ENCODE measurements at places on chromosomes 11 and 22.
A peak's percentile ranks its signal among the peaks of the same experiment; 100 is the strongest.

DNA sequence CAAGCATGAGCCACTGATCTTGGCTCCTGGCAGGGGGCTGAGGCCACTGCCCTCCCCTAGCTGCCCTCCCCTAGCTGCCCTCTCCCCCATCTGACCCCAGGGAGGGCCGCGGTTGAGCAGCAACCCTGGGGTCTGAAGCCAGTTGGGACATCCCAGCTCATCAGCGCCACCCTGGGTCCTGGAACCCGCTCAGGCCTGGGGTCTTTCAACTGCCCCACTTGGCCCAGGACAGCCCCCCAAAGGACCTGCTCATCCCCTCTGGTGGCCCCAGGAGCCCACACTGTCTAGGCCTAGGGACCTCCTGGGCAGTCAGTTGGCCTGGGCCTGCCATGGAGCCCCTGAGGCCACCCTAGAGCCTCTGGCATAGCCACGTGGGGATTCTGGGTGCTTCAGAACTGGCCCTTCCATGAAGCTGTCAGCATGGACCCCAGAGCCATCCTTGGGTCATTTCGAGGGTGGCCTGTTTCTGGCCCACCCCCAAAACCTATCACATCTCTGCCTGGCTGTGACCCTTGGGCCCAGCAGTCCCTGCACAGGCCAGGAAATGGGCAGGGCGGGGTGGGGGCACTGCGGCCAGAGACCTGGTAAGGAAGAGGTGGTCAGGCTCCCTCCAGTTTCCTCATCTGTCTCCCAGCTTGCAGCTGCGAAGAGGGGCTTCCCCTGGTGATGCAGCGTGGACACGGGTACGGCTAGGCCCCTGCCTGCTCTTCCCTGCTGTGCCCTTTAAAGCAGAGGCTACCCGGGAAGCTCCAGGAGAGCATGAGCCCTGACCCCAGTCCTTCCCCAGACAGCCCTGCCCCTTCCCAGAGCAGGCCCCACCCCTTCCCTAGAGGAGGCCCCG lies 37.9 kb downstream of the MUC2 start:
- DNase-seq: no peak

DNA sequence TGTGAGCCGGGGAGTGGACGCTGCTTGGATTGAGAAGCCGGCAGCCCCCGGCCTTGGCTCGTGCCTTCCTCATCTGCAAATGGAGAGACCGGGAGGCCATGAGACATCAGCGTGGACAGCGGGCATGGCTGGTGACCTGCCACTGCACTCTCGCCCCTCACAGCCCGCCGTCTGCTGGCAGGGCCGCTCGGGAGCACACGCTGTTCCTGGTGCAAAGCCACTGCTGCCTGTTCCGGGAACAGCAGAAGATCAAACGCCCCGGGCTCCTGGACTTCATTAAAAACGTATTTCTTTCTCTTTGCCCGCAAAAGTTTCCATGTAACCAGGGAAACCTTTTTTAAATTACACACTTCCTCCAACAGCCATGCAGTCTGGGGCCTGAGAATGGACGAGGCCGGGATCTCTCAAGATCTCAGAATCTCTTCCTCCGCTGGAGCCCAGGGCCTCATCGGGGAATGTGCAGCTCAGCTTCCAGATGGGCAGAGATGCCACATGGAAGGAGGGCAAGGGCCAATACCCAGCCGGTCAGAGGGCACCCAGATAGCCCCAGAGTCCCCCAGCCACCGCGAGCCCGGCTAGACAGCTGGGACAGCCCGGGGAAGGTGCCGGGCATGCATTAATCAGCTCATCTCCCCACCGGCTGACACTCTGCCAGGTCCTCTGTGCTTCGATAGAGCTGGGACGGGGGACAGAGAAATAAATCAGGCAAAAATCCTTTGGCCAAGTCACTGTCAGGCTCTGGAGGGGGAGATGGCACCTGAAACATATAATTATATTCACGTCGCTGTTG lies 62.8 kb upstream of the PRR5 start:
- DNase-seq: no peak

GRCh38 chr22:32413719-32414118 lies 1.7 kb upstream of the RTCB start:
- DNase-seq: peak; percentile 14

- no peak for DNase-seq
These were observed 59.6 kb upstream of the ADORA2A start for GRCh38 chr22:24367841-24368240.

DNA sequence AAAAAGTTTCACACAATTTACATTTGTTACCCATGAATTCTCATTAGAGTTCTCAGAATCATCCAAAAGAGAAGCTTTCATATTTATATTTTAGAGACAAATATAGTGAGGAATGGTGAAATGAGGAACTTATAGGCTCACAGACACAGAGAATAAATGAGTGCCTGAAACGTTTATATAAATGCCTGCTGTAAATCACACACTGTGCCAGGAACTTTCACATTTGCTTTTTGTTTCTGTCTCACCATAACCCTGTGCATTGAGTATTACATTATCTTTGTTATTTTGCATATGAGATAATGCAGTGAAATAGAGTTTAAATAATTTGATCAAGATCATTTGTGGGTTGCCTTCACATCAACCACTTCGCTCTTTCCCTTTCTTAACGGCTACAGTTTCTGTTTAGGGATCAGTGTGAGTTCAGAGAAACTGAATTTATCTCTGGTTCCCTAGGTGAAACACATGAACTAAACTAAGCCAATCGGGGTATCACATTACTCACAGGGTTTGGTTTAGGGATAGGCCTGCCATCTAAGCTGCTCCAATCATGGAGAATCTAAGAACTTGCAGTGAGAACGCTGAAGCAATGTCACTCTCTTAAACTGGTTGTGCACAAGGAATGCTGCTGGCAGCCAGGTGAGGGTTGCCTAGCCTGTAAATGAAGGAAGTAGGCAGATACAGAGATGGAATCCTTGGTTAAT lies 1339.2 kb upstream of the TENM4 start:
- no peak for DNase-seq

GRCh38 chr22:22463855-22464540 lies 44.5 kb downstream of the ZNF280B start:
- peak; percentile 55 for DNase-seq

GRCh38 chr11:65663639-65664200 lies 1.0 kb upstream of the RELA start:
- no peak for DNase-seq

DNA sequence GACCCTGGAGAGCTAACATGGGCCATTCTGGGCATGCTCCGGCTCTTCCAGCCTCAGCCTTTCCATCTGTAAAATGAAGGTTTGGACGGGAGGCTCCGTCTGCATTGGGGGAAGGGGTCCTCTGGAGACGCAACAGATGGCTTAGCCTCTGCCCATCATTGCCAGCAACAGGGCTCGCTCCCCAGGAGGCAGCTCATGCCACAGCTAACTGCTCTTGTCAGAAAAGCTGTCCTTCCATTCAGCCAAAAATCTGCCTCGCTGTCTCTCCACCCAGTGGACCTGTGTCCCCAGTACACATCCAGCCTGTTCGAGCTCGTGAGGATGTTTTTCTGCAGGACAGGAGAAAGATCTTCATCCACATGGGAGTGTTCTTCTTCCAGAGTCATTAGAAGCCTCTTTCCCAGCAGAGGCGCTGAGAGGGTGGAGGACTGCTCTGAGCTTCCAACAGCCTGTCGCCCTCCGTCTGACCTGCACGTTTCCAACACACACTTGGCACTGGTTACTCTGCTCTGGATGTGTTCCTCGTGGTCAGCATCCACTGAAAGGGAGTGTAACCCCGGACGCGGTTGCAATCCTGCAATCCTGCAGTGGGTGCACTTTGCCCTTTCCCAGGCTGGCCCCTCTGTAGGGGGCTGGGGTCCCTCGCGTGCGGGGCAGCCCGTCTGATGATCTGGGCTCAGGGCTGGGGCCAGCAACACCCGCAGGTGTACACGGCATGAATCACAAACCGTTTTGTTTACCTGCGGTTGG lies 1340.9 kb downstream of the TBC1D22A start:
- no peak for DNase-seq

DNA sequence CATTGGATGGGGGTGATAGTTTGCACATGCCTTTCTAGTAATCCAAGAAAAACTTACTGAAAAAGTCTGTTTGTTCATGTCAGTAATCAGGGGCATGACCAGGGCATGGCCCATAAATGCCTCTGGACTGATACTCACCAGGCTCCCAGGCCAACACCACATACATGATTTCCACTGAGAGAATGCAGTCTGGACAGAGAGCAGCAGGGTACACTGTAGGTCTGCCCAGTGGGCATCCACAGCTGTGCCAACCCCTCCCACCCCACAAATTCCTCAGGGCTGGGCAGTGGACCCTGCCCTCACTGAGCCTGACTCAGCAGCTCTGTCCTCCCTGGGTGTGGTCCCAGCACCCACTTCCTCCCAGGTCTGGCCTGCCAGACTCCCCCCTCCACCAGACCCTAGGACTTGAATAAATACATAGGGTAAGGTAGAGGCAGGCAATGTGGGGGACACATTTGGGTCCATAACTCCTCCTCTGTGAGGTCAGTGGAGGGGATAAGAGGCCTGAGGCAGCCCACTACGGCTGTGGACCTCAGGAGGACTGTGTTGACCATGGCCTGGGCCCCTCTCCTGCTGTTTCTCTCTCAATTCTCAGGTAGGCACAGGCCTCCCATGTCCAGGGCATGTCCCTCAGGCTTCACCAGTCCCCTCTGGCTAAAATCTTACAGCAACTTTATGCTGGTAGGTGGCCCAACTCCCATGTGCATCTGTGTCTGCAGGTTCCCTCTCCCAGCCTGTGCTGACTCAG lies 92.2 kb upstream of the TOP3B start:
- DNase-seq: no peak

- no peak for DNase-seq
These were observed 291.5 kb upstream of the CCDC179 start for GRCh38 chr11:23151819-23152218.

GRCh38 chr11:82720267-82721065 lies 13.2 kb downstream of the FAM181B start:
- DNase-seq: no peak

DNA sequence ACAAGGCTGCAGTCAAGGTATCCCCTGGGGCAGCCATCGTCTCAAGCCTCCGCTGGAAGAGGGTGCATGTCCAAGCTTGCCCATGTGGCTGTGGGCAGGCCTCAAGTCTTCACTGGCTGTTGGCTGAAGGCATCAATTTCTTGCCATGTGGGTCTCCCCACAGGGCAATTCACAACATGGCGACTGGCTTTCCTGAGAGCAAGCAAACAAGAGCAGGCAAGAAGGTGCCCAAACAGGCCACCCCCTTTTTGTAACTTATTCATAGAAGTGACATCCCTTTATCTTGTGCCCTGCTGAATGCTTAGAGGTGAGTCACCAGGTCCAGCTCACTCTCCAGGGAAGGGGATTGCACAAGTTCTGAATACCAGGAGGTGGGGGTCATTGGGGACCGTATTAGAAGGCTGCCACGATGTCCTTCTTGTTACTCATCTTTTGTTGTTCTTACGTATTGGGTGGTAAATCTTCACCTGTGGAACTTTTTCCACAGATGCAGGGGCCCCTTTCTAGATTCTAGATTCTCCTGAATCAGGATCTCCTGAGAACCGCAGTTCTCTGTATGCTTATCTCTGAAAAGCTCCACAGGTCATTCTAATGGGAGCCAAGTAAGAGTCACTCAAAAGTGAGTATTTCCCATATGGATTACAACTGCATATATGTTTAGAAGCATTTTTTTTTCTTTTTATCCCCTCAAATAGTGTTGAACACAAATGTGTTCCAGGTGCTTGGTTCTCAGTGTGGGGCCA lies 44.2 kb upstream of the MICAL2 start:
- peak; percentile 83 for DNase-seq
